ENCODE measurements at places on chromosomes 4 and X.

DNA sequence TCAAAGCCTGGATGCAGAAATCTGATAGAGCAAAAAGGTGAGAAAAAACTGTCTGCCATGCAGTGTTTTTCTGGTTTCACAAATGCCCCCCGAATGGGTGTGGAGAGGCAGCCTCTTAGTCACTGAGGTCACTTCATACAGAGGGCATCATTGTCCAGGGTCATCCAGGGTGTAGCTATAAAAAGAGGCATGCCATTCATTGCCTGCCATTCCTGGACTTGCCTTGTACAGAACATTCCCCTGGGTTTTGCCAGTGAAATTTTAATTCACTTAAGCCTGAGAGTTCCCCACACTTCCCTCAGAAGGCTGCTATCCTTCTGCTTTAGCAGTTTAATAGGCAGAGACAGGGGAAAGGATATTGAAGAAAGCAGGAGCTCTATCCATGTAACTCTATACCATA lies 230.3 kb downstream of the UNC5C start:
- no peak for DNase-seq

DNA sequence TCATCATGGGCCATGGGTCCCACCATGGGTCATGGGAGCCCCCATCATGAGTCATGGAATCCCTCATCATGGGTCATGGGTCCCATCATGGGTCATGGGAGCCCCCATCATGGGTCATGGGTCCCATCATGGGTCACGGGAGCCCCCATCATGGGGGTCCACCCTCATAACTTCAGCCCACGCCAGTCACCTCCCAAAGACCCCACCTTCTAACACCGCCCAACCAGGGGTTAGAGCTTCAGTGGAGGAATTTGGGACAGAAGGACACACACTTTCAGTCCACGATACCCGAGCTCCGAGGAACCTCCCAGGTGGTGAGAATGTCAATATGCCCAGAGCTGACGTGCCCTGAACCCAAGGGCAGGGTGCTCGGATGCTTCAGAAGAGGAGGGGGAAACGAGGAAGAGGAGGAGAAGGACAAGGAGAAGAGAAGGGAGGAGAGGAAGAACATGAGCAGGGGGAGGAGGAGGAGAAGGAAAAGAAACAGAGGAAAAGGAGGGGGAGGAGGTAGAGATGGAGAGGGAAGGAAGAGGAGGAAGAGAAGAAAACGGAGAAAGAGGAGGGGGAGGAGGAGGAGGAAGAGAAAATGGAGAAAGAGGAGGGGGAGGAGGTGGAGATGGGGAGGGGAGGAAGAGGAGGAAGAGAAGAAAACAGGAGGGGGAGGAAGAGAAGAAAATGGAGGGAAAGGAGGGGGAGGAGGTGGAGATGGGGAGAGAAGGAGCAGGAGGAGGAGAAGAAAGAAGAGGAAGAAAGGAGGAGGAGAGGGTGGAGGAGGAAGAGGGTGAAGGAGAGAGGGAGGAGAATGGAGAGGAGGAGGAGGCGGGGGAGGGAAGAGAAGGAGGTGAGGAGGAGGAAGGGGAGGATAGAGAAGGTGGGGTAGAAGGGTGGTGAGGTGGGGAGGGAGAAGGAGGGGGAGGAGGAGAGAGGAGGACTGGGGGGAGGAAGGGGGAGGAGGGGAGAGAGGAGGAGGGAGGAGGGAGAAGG lies 17.7 kb downstream of the IL3RA start:
- no peak for DNase-seq

GRCh38 chr4:78423790-78424189 lies 127.8 kb upstream of the ANXA3 start:
- DNase-seq = no peak

DNA sequence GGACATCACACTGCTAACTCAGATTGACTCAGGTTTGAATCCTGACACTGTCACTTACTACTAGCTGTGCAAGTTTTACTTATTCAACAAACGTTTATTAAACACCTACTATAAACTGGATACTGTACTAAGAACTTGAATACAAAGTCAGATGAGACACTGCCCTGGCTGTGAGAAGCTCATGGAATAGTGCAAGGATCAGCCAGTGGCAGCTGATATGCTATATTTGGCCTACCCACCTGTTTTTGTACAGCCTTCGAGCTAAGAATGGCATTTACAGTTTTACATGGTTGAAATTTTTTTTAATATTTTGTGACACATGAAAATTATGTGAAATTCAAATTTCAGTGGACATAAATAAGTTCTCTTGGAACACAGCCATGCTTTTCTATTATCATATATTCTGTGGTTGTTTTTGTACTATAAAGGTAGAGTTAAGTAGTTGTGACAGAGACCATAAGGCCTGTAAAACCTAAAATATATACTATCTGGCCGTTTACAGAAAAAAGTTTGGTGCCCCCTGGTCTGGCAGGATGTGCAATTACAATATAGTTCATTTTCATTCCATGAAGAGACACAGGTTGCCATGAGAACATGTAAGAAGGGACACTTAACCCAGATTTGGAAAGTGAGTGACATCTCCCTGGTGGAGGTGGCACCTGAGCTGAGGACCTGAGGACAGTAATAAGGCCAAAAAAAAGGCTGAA lies 3.4 kb upstream of the SEC24D start:
- DNase-seq = no peak

- no peak for DNase-seq
Measured at GRCh38 chrX:153578200-153578835, 20.6 kb downstream of the CCNQ start.

- DNase-seq = no peak
Measured at GRCh38 chr4:6404611-6405396, 67.6 kb downstream of the PPP2R2C start.

- DNase-seq = no peak
Measured at GRCh38 chrX:96540111-96540631, 144.5 kb upstream of the DIAPH2 start.

Data from stimulated activated CD8-positive, alpha-beta memory T cell treated with anti-CD3 and anti-CD28 coated beads, Interleukin-12 subunit alpha, Interleukin-12 subunit beta, amount 100 ng/mL, for 4 hours (primary cell).